ENCODE measurements at places on chromosomes 12 and 14. TPM values are rescaled to one million over a fixed set of nuclear protein-coding genes. Genes with fewer than 3 reads are reported as not detected.

DNA sequence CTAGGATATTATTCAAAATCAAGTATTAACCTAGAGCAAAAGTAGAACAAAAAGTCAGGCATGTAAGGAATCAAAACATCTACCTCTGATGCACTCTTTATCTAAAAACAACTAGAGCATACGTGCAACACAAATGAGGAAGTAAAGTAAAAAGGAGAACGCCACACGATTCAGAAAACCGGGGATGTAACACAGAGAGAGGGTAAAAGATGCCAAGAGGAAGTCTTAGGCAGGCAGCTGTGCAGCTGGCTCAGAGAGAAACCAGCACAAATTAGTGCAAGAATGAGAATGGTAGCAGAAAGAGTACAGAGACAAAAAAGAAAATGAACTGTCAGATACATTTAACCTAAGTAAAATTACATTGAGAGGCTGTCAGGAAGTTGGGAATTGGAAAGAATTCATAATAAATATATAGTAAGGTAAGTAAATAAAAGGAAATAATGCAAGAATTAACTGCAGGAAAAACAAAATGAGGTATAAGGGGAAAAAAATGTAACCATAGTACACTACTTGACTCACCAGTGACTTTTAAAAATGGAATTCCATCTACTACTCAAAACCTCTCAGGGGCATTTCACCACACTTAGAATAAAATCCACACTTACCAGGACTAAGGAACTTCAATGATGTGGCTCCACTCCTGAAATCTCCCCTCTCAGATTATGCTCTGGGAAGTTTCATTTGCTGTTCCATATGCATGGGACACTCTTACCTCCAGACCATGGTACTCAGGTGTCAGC, 17.1 kb downstream of the BCAT1 start:
- H3K27ac ChIP-seq, result peak overlapping the region; percentile 50
- no peaks in the 10 kb centered on the region for H3K36me3 ChIP-seq
- no peak overlapping the region for H3K4me3 ChIP-seq

DNA sequence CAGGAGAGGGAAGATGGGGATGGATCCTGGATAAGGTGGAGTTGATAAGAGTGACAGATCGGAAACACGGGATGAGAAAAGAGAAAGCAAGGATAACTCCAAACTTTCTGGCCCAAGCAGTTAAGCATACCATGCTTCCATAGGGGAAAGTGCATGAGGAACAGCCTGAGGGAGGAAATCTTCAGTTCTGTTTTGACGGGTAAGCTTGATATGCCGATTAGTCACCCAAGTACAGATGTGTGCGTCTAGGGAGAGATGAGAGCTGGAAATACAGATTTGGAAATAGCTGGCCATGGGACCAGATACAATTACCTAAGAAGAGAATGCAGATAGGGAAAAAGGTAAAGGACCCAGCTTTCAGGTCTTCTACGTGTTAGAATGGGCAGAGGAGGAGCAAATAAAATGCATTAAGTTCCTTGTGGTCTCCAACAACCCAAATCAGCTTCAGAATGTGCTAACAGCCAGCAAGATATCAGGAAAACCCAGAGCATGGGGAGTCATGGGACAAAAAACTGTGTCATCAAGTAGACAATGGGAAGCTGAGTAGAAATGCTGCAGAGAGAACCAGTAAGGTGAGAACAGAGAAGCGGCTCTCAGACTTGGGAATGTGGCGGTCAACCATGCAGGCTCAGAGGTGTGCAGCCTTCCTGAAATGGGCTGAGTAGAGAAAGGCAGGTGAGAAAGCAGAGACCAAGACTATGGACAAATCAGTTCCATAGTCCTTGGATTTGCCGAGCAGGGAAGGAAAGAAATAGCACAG, 56.3 kb downstream of the PPP1R36 start:
- no peak overlapping the region for H3K4me3 ChIP-seq
- DNase-seq, result no peak
- peaks cover 2% of the 10 kb centered on the region for H3K4me1 ChIP-seq

- no peaks in the 10 kb centered on the region for H3K27me3 ChIP-seq
- no peak overlapping the region for H3K27ac ChIP-seq
- no peak for DNase-seq
- no peak overlapping the region for H3K4me3 ChIP-seq
- H3K36me3 ChIP-seq, result no peaks in the 10 kb centered on the region
- no peaks in the 10 kb centered on the region for H3K4me1 ChIP-seq
These were observed 16.1 kb upstream of the PAH start for GRCh38 chr12:102933168-102933567.

DNA sequence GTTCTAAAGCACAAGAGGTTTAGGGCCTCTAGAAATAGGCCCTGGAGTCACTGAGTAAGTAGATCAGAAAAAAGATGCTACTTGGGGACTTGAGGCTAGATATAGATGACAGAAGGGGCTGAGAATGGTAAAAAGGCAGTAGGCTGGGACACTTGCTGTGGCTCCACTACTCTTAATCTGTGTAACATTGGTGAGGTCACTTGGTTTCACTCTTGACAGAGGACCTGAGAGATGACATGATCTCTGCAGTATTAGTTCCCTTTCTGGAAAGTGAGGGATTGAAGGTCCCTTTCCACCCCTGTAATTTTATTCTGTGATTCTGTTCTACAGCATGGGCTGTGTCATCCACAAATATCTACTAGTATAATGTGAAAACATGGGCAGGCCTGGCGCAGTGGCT, 39.7 kb downstream of the MAPKAPK5 start:
- no peak overlapping the region for H3K27ac ChIP-seq
- H3K27me3 ChIP-seq, result no peaks in the 10 kb centered on the region
- H3K4me3 ChIP-seq, result no peak overlapping the region
- DNase-seq, result no peak
- H3K36me3 ChIP-seq, result peaks cover 21% of the 10 kb centered on the region
- no peaks in the 10 kb centered on the region for H3K4me1 ChIP-seq

GRCh38 chr14:53963320-53964227, 6.9 kb upstream of the BMP4 start:
- H3K27ac ChIP-seq, result no peak overlapping the region
- peaks cover 86% of the 10 kb centered on the region for H3K27me3 ChIP-seq
- H3K36me3 ChIP-seq, result no peaks in the 10 kb centered on the region
- DNase-seq, result no peak
- H3K4me3 ChIP-seq, result no peak overlapping the region
- no peaks in the 10 kb centered on the region for H3K4me1 ChIP-seq

GRCh38 chr14:73833034-73833433, 18.6 kb upstream of the PTGR2 start:
- H3K27me3 ChIP-seq, result no peaks in the 10 kb centered on the region
- H3K36me3 ChIP-seq, result no peaks in the 10 kb centered on the region
- DNase-seq, result peak; percentile 65
- peak overlapping the region; percentile 13 for H3K4me3 ChIP-seq

DNA sequence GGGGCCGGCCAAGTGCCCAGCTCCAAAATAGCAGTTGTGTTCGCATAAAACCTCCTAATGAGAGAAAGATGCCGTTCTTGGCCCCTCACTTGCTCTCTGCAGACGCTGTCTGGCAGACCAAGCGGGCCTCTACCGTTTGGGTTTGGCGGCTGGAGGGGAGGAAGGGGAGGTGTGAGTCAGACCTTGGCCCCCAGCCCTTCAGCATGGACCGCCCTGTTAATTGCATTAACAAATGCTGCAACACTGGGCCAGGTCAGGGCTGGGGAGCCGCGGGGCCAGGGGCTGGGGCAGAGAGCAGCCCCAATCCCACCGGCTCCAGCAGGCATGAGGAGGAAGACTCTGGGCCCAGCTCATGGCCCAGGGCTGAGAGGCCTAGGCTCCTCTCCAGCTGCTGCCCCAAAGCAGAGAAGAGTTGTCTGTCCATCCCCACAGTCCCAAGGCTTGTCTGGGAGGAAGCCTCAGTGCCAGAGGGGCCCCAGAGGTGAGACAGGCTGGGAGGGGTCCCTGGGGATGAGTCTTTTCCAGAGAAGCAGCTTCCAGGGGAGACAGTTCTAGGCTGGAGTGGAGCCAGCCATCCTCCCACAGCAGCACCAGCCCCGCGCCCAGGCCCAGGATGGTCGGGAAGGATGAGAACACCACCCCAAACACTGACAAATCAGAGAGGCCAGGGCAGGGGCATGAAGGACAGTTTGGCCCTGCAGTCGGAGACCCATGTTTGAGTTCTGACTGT, 16.9 kb downstream of the LTBP2 start:
- peak overlapping the region; percentile 76 for H3K27ac ChIP-seq
- H3K4me3 ChIP-seq, result no peak overlapping the region
- H3K36me3 ChIP-seq, result no peaks in the 10 kb centered on the region
- peaks cover 67% of the 10 kb centered on the region for H3K4me1 ChIP-seq

GRCh38 chr14:22070119-22070982, 396.7 kb upstream of the OR4E1 start:
- no peak overlapping the region for H3K27ac ChIP-seq
- H3K4me1 ChIP-seq, result no peaks in the 10 kb centered on the region
- H3K27me3 ChIP-seq, result no peaks in the 10 kb centered on the region

GRCh38 chr12:46357438-46358324, 14.9 kb downstream of the SLC38A2 start:
- no peak overlapping the region for H3K4me3 ChIP-seq

DNA sequence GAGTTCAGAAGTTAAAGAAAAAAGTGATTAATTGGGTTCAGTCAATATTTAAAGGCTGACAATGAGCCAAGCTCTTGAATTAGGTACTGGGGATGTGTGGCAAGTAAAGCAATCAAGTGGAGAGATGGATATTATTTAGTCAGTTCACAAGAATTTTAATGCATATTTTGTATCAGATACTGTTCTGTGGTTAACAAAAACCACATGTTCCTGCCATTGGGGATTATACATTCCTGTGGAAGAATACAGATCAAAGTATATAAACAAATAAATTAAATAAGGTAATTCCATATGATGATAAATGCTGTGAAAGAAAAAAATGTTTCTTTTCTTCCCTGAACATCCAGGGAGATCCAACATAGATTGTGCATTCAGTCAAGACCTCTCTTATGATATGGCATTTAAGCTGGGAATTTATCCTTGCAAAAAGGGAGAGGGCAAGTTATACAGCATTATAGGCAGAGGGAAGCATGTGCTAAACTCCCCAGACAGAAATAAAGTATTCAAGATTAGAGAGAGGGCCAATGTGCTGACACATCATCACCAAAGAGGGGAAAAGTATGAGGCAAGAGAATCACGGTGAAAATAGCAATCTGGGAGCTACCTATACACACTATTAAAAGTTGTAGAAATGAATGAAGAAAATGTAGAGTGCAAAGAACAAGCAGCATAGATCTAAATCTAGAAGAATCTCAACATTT, 17.6 kb upstream of the A2M start:
- no peaks in the 10 kb centered on the region for H3K4me1 ChIP-seq
- no peak for DNase-seq
- H3K27ac ChIP-seq, result no peak overlapping the region
- H3K27me3 ChIP-seq, result no peaks in the 10 kb centered on the region

DNA sequence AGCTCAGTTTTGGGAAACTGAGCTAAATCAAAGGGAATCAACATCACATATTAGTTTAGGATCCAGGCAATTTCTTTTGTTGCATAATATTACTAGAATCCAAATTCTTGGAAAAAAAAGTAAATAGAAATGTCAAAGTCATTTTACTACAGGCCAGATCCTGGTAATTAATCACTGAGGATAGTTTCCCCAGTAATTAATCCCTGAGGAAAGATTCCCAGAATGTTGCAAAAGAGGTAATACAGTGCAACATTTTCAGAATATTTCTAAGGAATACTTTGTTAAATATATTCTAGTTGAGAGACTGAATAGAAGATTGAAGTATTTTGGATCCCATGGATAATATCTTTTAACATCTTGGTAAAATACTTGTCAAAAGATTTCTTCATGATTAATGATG, 207.0 kb upstream of the GARIN2 start:
- H3K27ac ChIP-seq, result no peak overlapping the region
- H3K27me3 ChIP-seq, result no peaks in the 10 kb centered on the region
- no peaks in the 10 kb centered on the region for H3K4me1 ChIP-seq
- no peak overlapping the region for H3K4me3 ChIP-seq

GRCh38 chr14:29896354-29896821, 31.3 kb downstream of the PRKD1 start:
- no peak overlapping the region for H3K4me3 ChIP-seq
- DNase-seq, result no peak
- H3K27me3 ChIP-seq, result no peaks in the 10 kb centered on the region
- H3K36me3 ChIP-seq, result no peaks in the 10 kb centered on the region
- no peak overlapping the region for H3K27ac ChIP-seq

GRCh38 chr12:81147292-81147919, 69.5 kb downstream of the ACSS3 start:
- no peak overlapping the region for H3K4me3 ChIP-seq
- no peaks in the 10 kb centered on the region for H3K4me1 ChIP-seq
- DNase-seq, result no peak

GRCh38 chr12:55830601-55831446, 1.4 kb upstream of the DNAJC14 start:
- DNase-seq, result peak; percentile 68
- H3K27me3 ChIP-seq, result no peaks in the 10 kb centered on the region
- H3K4me1 ChIP-seq, result peaks cover 16% of the 10 kb centered on the region
- peak overlapping the region; percentile 90 for H3K4me3 ChIP-seq
- no peaks in the 10 kb centered on the region for H3K36me3 ChIP-seq

GRCh38 chr12:52486166-52487105, 6.6 kb downstream of the KRT6A start:
- H3K36me3 ChIP-seq, result no peaks in the 10 kb centered on the region
- no peak overlapping the region for H3K27ac ChIP-seq
- no peak overlapping the region for H3K4me3 ChIP-seq
- H3K4me1 ChIP-seq, result no peaks in the 10 kb centered on the region
- no peak for DNase-seq
- peaks cover 49% of the 10 kb centered on the region for H3K27me3 ChIP-seq

DNA sequence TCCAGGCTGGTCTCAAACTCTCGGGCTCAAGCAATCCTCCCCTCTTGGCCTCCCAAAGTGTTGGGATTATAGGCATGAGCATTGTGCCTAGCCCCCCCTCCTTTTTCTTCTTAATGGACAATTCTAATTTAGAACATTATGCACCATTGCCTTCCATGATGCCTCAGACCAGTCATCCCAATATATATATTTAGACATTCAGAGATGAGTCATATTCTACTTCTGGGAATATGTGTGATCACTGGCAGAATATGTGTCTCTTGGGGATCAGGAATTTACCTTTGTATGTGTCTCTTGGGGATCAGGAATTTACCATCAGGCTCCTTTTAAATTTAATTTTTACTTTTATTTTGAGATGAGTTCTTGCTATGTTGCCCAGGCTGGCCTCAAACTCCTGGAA, 7.5 kb upstream of the CCDC177 start:
- no peak overlapping the region for H3K4me3 ChIP-seq
- H3K27ac ChIP-seq, result no peak overlapping the region
- 0 out of 2 replicates have a peak, but pooled peaks cover under 1% of the 10 kb centered on the region for H3K27me3 ChIP-seq

GRCh38 chr12:95796225-95796981, 5.8 kb upstream of the NTN4 start:
- no peaks in the 10 kb centered on the region for H3K36me3 ChIP-seq
- no peak overlapping the region for H3K4me3 ChIP-seq
- H3K27me3 ChIP-seq, result peaks cover 19% of the 10 kb centered on the region
- H3K4me1 ChIP-seq, result no peaks in the 10 kb centered on the region

- H3K4me3 ChIP-seq, result no peak overlapping the region
- DNase-seq, result peak; percentile 59
These were observed 47.1 kb downstream of the TBX3 start for GRCh38 chr12:114636723-114637480.

- H3K36me3 ChIP-seq, result no peaks in the 10 kb centered on the region
- no peak for DNase-seq
- H3K27ac ChIP-seq, result no peak overlapping the region
- no peak overlapping the region for H3K4me3 ChIP-seq
- H3K4me1 ChIP-seq, result no peaks in the 10 kb centered on the region
- no peaks in the 10 kb centered on the region for H3K27me3 ChIP-seq
These were observed 308.5 kb upstream of the TBX3 start for GRCh38 chr12:114992443-114992842.

Gene ADCY4
- total RNA-seq, result 0.38 TPM

Gene CRACR2A
- total RNA-seq, result 1.9 TPM

Gene SLC8A3
- not detected for total RNA-seq

Gene KRT85
- total RNA-seq, result not detected

Gene KHNYN
- total RNA-seq, result 57.5 TPM

Gene GNS
- 129 TPM for total RNA-seq

Gene SERPINA4
- total RNA-seq, result not detected

Gene CMA1
- total RNA-seq, result not detected

Gene SDR9C7
- not detected for total RNA-seq

Gene TSPAN8
- not detected for total RNA-seq

Data from GM23248 (cell line).